Pulmonary artery endothelial cell (primary cell): ENCODE measurements at places on chromosomes 7 and 10. TPM values are rescaled to one million over a fixed set of nuclear protein-coding genes. Genes with fewer than 3 reads are reported as not detected.

The GPR85 gene
- total RNA-seq, result 0.39 and 0.92 TPM in 2 replicates

GRCh38 chr10:4503076-4503475 lies 322.9 kb upstream of the AKR1E2 start:
- no peak for DNase-seq

The SP8 gene
- total RNA-seq, result not detected in 2 replicates

The DLG5 gene
- 9.6 and 10.2 TPM in 2 replicates for total RNA-seq

GRCh38 chr7:11120675-11121220 lies 147.1 kb downstream of the PHF14 start:
- DNase-seq, result no peak

- no peak for DNase-seq
Measured at GRCh38 chr7:139734395-139734794, 43.4 kb downstream of the HIPK2 start.

DNA sequence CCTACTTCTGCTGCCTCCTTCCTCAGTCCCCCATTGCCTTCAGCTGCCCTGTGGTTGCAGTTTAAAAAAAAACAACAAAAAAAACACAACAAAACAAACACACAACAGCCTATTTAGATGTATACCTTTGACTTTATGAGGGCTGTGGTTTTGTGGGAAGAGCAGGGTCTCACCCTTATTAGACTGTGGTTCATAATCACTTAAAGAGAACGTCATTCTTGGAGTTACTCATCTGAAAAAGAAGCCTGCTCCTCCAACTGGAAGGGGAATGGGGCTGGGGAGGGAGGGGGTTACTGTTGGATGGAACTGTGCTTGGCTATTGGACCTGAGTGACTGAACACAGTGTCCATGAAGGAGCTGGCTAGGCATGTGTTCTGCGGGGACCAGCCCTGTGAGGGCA lies 48.1 kb downstream of the SDK1 start:
- DNase-seq, result no peak

- no peak for DNase-seq
Measured at GRCh38 chr7:131365838-131366237, 38.2 kb downstream of the MKLN1 start.

DNA sequence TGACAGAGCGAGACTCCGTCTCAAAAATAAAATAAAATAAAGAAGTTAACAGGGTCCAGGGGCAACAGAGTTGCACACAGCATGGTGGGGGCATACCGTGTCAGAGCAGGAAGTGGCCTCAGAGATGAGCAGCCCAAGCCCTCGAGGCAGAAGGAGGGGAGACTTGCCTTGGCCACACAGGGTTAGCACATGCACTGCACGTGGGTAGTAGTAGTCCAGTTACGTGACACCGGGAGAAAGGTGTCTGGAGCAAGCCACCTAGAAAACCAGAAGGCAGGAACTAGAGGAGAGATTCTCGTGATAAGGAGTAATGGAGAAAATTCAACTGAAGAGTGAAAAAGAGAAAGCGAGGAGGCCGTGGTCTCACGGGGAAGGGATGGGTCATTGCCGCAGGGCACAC lies 9.8 kb upstream of the DENND2A start:
- no peak for DNase-seq

The LRCH4 gene
- total RNA-seq, result 7.3 and 9.6 TPM in 2 replicates

- DNase-seq, result no peak
Measured at GRCh38 chr10:51955696-51956095, 256.3 kb upstream of the CSTF2T start.

GRCh38 chr7:139047970-139048369 lies 12.1 kb upstream of the ZC3HAV1L start:
- DNase-seq, result no peak

- DNase-seq, result peak; percentile 2
Measured at GRCh38 chr10:60203993-60204618, 185.6 kb downstream of the ANK3 start.

- DNase-seq, result no peak
Measured at GRCh38 chr10:61793760-61794703, 107.5 kb upstream of the ARID5B start.

GRCh38 chr10:43205681-43206390 lies 61.0 kb downstream of the RASGEF1A start:
- no peak for DNase-seq

GRCh38 chr7:114644455-114644854 lies 229.8 kb downstream of the FOXP2 start:
- DNase-seq, result no peak

DNA sequence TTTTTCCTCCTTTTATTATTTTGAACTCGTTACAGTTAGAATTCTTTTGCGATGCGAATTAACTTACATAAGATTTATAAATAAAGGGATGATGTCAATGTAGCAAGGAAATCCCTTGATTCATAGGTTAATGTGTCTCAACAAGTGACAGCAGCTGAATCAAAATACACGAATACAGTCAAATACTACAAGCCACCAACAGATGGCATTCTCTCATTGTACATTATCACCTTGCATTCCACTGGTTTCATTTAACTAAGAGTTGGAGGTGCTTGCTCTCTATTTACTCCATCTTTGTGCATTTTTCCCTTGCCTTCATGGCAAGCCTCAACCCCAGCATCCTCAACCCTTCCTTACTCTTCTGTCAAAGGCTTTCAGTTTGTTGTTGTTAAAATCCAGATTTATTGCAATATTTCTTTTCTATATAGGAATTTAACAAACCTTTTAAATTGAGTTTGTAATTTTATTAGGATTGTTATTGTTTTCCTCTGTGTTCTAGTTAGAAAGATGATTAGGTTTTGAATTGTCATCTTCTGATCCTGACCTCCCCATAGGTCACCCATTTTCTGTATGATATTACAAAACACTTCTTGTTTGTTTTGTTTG lies 78.3 kb downstream of the SLC25A40 start:
- peak; percentile 17 for DNase-seq

- DNase-seq, result no peak
Measured at GRCh38 chr10:78763651-78764395, 304.9 kb upstream of the ZMIZ1 start.

DNA sequence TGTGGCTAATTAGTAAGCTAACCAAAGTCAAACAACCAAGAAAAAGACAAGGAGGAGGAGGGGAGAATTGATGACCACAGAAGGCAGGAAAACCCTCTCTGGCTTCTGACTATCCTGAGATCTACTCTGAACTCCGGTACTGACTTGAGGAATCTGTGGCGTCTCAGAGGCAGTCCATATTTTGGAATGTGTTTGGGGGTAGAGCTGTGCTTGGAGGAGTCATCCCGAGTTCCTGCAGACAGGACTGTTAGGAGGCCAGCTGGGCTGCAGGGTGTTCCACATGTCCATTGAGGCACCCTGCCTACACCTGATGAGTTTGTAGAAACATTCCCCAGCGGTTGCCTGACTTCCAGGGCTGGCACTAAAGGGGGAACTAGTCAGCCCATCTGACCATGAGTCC lies 91.6 kb downstream of the PLCE1 start:
- no peak for DNase-seq

- DNase-seq, result no peak
Measured at GRCh38 chr10:99041468-99041867, 194.2 kb downstream of the HPSE2 start.

The FGFBP3 gene
- 0.20 and 0.28 TPM in 2 replicates for total RNA-seq

DNA sequence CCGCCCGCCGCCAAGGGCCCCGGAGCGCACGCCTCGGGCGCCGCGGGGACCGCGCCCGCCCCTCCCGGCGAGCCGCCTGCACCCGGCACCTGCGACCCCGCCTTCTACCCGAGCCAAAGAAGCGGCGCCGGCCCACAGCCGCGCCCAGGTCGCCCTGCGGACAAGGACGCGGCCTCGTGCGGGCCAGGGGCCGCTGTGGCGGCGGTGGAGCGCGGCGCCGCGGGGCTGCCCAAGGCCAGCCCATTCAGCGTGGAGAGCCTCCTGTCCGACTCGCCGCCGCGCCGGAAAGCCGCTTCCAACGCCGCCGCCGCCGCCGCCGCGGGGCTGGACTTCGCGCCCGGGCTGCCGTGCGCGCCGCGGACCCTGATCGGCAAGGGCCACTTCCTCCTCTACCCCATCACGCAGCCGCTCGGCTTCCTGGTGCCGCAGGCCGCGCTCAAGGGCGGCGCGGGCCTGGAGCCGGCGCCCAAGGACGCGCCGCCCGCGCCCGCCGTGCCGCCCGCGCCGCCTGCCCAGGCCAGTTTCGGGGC lies 3.5 kb downstream of the UNCX start:
- DNase-seq, result no peak

DNA sequence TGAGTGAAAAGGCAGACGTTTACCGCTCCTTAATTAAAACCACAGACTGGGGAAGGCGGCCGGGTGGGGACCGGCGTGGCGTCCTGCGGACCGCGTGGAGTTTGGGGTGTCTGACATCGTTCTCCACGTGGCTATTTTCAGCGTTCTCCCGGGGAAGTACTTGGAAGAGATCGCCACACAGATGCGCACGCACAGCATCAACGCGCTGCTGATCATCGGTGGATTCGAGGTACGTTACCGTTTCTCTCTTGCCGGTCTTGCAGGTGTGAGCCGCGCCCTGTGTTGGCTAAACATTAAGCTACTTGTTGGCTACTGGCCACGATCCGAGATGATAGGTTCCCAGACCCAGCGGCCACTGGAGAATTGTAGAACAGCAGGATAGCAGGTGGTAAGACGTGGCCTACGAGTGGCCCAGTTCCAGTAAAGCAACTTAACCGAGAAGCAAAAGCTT lies 51.3 kb downstream of the PFKP start:
- DNase-seq, result no peak

- DNase-seq, result no peak
Measured at GRCh38 chr10:104527013-104527412, 114.1 kb upstream of the SORCS3 start.

The EPO gene
- total RNA-seq, result not detected in 2 replicates

The KDM7A gene
- total RNA-seq, result 5.3 and 7.5 TPM in 2 replicates

GRCh38 chr10:86160890-86161585 lies 205.6 kb downstream of the GRID1 start:
- DNase-seq, result no peak

The RELN gene
- total RNA-seq, result 1.0 and 7.9 TPM in 2 replicates

GRCh38 chr7:127393368-127394058 lies 1.0 kb upstream of the ZNF800 start:
- no peak for DNase-seq

The LAMB1 gene
- total RNA-seq, result 542 and 685 TPM in 2 replicates

DNA sequence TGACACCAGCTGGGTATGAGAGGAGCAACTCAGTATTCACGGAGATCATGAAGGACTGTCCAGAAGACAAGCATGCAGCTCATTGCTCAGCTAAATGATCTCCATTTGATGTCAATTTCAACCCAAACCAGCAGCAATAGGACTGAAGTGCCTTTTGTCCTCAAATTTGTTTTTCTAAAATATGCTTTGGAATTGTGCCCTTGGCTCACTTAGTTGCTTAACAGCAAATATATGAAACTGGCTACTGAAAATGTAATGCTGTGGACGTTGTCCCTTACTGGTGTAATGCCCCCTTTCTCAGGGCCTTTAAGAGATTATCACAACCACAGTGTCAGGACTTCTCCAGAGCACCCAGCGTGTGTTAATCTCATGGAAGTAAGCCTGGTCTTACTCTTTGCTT lies 236.2 kb downstream of the SKIDA1 start:
- DNase-seq, result no peak

The TEX36 gene
- not detected in 2 replicates for total RNA-seq

DNA sequence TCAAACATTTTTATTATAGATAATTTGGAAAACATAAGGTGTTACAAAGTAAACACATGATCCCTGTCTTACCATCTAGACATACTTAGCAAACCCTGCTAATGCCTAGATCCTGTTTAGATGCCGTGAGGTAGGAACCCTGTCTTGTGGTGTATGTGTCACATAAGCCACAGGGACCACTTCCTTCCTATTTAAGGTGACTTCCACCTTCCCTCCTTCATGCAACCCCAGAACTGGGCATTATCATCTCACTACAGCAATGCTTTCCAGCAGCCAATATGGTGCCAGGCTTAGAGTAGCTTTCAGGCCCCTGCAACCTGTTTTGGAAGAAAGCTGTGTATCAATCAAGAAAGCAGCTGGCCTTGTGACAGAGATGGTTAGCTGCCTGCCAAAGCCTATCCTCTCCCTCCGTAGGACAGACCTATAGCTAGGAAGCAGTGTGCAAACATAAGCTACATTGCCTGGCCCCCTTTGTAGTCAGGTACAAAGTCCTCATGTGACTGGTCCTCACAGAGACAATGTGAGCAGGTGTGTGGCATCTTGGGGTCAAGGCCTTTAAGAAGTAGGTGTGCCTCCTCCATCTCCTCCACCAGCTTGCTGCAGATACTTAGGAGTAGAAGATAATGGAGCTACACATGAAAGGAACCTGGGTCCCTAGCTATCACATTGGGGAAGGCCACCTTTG lies 146.8 kb downstream of the SPAG6 start:
- no peak for DNase-seq

DNA sequence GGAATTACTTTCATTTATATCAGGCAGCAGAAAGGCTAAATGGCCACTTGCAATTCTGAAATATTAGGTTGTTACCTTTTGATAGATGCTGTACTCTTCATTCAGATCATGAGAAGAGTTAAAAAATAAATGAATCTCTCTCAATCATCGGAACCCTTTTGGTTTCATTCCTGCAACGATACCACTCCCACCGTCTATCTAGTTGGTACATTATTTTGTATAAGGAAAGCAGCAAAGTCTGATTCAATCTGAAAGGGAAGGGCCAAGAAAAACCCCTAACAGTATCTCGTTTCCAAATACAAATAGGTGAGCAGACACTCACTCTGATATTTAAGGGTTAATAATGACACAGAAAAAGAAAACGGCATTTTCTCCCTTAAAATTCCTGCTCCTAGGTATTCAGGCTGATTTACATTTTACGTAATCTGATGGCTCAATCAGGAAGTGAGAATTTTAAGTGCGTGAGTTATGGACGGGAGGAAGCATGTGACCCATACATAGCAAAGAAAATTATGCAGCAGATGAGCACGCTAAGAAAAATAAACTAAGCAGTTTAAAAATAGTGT lies 209.4 kb upstream of the KLF14 start:
- peak; percentile 29 for DNase-seq

GRCh38 chr7:105839266-105839665 lies 37.1 kb downstream of the ATXN7L1 start:
- no peak for DNase-seq

DNA sequence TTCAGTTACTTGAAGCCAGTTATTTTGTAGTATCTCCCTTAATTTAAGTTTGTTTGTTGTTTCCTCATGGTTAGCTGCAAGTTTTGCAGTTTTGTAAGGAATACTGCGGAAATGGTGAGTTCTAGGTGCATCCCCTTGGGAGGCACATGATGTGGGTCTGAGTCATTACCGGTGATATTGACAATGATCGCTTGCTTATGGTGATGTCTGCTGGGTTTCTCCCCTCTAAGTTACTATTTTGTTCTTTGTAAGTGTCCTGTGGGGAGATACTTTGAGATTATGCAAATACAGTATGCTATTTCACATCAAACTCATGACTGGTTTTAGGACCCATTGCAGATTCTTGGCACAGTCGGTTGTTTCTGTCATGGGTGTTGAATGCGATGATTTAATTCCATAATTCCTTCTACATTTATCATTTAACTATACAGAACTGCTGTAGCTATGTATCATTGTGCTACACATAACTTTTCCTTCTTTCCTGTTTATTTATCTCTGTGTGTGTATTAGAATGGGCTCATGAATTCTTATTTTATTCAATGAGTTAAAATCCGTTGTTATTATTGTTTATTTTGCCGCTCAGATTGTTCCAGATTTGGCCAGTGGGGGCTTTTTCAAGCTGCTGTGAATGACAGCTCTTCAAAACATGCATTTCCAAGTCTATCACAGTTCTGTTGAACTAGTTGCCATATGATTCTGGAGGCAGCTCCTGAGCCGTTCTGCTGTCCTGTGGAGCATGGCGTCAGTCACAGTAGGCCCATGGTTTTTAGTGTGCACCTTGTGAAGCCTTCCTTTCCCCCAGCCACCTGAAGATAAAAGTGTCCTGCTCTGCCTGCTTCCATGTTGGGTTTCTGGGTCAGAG lies 18.4 kb downstream of the TSPAN14 start:
- peak; percentile 61 for DNase-seq

- DNase-seq, result no peak
Measured at GRCh38 chr7:32774541-32774951, 117.0 kb downstream of the KBTBD2 start.

The PRF1 gene
- not detected in 2 replicates for total RNA-seq
